ENCODE measurements at places on chromosomes 12 and 14.

DNA sequence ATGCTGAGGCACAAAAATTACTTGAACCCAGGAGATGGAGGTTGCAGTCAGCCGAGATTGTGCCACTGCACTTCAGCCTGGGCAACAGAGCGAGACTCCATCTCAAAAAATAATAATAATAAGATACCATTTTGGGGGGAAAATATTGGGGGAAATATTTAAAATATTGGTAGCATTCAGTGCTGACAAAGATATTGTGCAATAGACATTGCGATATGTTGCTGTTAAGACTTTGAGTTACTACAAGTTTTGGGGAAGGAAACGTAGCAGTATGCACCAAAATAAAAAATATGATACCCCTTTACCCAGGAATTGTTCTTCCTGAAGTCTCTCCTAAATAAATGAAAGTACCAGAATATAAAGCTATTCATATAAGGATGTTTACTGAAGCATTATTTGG is 37.7 kb upstream of the MYBPC1 start:
- DNase-seq, result no peak

GRCh38 chr12:80291108-80291754 is 152.8 kb upstream of the PTPRQ start:
- DNase-seq, result no peak

DNA sequence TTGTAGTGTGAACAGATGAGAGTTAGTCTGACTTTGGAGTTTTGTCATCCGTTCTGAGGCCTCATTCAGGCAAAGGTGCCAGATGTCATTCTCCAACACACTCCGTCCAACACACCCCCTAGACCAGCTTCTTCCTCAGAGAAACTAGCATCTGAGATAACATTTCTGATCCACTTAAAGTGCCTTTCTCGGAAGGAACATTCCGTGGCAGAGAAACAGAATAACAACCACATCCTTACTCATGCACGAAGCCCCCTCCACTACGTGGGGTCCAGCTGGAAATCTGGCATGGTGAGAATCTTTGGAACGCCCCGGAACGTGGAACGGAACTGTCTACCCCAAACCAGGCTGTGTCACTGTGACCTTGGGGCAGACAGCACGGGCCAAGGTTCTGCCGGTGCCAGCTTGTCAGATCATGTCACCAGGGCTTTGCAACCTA is 17.0 kb upstream of the BCL7A start:
- DNase-seq, result no peak

- no peak for DNase-seq
Observed at GRCh38 chr12:110763583-110763982, 20.9 kb upstream of the PPP1CC start.

GRCh38 chr14:71698673-71699072 is 233.6 kb upstream of the RGS6 start:
- DNase-seq, result no peak

DNA sequence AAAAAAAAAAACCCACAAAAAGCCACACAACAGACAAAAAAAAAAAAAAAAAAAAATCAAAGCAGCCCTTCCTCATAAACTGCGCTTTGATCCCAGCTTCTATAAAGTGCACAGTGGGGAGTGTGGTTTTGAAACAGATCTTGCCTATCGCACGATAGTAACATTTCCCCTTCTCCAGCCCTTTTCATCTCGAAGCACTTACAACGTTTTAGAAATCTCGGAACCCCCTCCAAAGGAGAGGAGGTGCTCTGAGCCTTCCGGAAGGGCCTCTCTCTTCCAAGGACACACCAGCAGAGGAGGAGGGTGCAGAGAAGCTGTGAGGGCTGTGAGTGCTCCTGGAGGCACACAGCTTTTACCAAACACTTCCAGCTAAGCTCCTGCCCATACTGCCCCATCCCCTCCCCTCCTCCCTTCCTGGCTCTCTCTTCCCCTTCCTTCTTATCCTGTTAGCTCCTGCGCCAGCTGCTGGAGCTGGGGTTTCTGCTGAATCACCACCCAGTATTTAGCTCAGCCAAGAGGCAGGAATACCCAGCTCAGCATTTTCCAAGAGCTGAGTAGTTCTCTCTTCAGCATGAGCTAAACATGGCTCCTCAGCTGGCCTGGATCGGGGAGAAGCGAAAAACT is 28.4 kb downstream of the SLC7A8 start:
- peak; percentile 91 for DNase-seq

- no peak for DNase-seq
Observed at GRCh38 chr14:52079239-52079959, 10.5 kb upstream of the NID2 start.

GRCh38 chr14:65299826-65300225 is 112.7 kb upstream of the FUT8 start:
- DNase-seq, result no peak

DNA sequence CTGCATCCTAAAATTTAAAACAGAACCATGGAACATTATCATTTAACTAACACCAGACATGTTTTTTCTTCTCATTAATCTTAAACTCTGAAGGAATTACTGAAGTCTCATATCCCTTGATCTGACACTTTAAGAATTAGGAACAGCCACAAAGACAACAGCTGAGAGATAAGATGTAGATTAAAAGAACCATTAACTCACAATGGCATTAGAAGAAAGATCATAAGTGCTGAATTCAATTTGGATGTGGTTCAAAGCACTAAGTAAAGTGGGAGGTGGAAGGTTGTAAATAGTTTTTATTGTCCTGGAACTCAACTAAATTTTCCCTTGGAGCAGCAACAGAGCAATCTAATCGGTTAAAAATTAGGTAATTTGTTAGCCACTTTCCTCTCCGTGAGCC is 199.0 kb upstream of the ATP2B1 start:
- no peak for DNase-seq

- DNase-seq, result no peak
Observed at GRCh38 chr12:67741270-67741669, 92.7 kb downstream of the DYRK2 start.

- no peak for DNase-seq
Observed at GRCh38 chr12:27730097-27730588, 19.5 kb downstream of the MRPS35 start.

- DNase-seq, result no peak
Observed at GRCh38 chr12:94812345-94812744, 162.0 kb upstream of the TMCC3 start.

DNA sequence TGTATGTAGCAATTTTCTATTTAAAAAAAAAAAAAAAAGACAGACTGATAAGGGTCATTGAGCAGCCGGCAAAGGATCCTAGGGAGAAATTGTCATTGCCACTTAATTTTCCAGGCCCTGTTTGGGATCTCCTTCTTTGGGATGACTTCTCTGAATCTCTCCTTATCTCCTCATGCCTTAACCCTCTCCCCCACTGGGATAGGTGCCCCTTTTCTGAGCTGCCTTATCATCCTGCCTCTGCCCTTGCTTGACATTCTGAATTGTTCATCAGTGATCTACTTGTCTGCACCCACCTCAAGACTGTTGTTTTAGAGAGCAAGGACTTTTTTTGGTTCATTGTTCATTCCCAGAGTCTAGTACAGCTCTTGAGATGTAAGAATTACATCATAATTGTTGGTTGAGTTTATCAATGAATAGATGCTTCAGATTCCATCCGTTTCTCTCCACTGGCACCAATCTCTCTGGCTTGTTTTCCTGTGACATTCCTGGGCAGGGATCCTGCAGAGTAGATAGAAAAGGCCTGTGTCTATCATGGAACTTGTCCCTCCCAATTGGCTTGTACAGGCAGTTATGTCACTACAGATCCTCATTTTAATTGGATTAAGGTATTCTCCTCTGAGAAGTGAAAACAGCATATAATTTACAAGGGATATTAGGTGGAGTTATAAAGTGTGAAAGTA is 42.6 kb downstream of the SOCS2 start:
- DNase-seq, result peak; percentile 53

GRCh38 chr14:65228436-65228835 is 126.1 kb upstream of the MAX start:
- DNase-seq, result no peak

DNA sequence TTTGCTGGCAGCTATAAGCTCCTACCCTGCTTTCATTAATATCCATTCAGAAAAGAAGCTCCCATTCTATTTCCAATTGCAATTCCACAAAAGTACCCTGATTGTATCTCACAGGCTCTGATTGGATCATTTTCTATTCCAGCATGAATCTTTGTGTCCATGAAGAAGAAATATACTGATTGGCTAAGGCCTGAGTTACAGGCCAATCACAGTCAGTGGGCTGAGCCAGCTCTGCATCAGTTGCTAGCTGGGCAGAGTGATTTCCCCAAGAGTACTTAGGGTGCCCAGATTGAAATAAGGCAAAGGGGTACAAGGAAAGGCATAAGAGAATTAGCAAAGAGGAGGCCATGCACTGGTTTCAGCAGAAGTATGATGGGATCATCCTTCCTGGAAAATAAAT is 14.4 kb downstream of the ART4 start:
- DNase-seq, result peak; percentile 7

GRCh38 chr14:91252871-91253794 is 8.6 kb upstream of the GPR68 start:
- no peak for DNase-seq

- DNase-seq, result peak; percentile 52
Observed at GRCh38 chr12:124545508-124546418, 21.6 kb downstream of the NCOR2 start.

Measured in MG63 (cell line).